SHP77 (cell line): ENCODE measurements at places on chromosomes 6 and 20.

DNA sequence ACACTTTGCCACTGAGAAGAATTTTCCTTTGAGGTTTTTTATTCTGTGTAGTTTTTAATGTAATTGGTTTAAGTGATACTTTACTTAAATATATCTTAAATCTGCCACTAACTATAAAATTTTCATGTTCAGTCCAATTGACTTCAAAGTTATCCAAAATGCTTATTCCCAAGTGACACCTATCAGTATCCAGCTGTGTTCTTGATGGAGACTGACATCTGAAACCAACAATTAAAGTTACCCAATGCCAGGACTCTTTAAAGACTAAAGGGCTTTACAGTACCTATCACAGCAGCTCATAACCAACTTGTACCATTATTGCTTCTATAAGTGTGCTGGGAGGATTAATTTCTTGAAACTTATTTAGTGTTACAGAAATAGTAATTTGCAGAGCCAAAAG, 13.8 kb upstream of the EYA4 start:
- no peak for DNase-seq

DNA sequence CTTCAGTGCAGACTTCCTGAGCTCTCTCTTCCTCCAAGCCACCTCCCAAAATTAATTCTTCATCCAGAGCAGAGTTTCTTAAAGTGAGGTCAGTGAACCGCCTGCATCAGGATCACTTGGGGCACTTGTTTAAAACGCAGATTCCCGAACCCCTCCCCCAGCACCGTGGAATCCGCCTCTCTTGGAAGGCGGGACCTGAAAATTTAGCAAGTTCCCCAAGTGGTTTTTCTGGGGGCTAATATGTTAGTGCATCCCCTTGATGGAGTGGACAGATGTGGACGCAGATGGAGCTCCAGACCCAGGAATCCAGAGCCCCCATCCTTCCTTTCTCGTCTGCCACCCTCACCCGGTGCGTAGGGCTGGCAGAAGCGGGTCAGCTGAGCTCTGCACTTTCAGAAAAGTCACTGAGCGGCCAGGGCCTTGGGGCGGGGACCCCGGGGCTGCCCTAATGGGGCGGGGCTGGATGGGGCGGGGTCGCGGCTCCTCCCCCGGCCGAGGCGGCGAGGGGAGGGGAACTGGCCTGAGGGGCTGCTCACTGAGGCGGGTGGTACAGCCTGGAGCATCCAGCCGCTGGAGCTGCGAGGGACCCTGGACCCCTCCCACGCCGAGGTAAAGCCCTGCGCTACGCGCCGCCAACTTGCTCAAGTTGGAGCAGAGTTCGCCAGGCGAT, at the start of the genes DEFB124 and REM1:
DEFB124 (minus strand) TSS at position 370 of the 670 bp plus-strand sequence. CDS start 2,114 bp downstream, outside the sequence.
REM1 (plus strand) TSS at position 531 of the 670 bp plus-strand sequence. CDS start 1,158 bp downstream, outside the sequence.
- DNase-seq = no peak

DNA sequence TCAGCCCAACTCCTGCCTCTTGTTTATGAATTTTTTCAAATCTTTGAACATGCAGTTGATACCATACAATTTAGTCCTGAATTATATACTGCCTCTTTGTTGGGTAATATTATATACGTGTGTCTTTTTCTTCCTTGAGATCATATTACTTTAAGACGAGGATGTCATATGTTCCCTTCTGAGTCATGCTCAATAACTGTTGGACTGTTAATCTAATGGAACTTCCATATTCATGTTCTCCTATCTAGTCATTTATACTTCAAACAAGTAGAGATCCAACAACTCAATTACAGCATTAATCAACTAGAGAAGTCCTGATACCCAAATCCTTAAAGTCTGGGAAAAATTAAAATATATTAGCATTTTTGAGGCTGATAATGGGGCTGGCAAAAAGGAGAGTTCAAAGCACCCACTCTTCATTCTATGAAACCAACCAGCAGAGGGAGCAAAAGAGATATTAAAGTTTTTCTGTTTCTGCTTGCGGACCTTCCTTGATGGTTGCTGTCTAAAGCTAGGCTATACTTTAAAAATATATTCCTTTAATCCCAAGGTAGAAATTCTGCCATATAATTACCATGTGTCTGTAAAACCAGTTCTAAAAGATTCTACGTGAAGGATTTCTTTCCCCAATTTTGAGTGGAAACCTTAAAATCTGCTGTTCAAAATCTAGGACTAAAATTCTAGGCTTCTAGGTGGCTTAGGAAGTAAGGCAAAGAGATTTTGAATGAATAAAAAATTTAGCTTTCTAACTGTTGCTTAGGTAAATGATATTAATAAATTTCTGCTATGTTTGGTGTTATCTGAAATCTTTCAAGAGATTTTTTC, 498.9 kb downstream of the BCKDHB start:
- DNase-seq = no peak

DNA sequence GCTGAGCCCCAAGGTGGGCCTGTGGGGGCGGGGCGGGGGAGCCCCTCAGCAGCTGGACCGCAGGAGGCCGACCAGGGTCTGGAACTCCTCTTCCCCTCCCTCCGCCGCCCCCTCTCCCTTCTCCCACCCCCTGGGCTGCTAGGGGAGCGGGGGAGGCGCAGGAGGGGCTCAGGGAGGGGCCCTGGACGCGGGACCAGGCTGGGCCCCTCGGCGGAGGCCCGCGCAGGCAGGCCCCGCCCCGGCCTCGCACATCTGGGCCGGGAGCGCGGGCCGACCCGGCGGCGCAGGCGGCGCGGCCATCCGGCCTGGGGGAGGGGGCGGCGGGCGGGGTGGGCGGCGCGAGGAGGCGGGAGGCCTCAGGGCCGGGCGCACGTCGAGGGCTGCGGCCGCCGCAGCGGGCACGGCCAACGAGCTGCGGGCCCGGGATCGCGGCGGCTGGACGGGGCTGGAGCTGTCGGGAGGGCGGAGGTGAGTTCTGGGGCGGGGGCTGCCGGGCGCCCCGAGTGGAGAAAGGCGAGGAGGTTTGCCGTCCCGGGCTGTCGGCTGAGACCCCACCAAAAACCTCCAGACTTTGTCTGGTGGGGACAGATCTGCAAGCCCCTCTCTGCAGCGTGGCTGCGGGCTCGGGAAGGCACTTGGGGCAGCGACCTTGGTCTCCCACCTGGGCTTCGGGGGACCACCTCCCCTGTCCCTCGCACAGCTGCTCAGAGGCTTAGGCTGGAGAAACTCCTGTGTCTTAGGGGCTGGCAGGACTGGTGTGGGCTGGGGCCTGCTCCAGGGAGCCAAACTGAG, at the start of gene HSPA12B:
HSPA12B (plus strand) TSS at position 359 of the 792 bp plus-strand sequence. CDS start 5,990 bp downstream, outside the sequence.
- DNase-seq = no peak

- DNase-seq = no peak
Observed at GRCh38 chr6:90534337-90535025, 52.4 kb downstream of the MAP3K7 start.

- DNase-seq = no peak
Observed at GRCh38 chr6:131062241-131063027, 611 bp downstream of the EPB41L2 start.

- no peak for DNase-seq
Observed at GRCh38 chr20:8837396-8837795, 231.5 kb upstream of the PLCB4 start.

DNA sequence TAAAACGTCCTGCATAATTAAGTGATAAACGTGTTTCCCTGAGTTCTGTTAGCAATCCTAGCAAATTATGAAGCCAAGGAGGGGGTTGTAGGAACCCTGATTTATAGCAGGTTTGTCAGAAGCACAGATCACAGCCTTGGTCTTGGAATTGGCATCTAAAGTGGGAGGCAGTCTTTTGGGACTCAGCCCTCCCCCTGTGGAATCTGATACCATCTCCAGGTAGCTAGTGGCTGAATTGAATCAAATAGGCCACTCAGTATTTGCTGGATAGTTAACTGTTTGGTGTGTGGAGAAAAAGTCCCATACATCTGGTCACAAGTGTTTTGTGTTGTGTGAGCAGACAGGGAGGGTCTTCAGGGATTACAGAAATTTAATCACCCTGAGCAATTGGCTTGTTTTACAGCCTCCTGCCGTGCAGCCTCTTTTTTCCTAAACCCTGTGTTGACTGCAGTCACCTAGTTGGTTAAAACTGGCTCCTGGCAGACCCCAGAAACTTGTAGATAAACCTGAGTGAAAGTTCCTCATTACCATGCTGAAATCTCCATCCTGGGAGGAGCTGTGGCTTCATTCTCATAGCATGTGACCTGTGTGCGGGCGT, 19.0 kb upstream of the KIFC1 start:
- no peak for DNase-seq

GRCh38 chr6:75363304-75363703, 78.7 kb upstream of the TMEM30A start:
- no peak for DNase-seq
